AG09309 (cell line): ENCODE measurements at places on chromosomes 3 and 15.

GRCh38 chr15:34693053-34693744 lies 61.6 kb downstream of the GJD2 start:
- no peak for DNase-seq

DNA sequence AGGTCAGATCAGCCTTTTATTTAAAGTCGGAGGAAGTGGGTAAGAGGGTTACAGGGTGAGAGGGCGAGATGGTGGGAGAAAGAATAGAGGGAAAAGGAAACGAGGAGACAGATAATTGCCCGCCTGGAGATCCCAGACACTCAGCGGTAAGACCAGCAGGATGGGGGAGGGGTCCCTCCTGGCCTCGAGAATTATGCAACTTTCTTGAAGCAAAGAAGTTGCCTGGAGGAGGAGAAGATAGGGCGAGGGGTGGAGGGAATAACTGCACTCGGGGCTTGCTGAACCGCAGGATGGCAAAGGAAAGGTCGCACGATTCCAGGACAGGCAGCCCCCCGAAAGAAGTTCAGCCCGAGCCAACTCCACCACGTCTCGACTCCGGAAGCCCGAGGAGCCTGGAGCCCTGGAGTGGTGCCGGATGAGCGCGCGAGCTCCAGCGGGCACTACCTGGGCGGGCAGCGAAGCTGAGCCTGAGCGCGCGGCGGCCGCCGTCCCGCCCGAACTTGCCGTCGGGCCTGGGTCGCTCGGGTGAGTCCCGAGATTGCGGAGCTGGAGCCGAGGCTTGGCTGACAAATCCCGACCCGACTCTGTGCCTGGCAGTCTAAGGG lies 402 bp downstream of the WWTR1 start:
- DNase-seq: no peak

GRCh38 chr15:74345051-74345450 lies 22.4 kb downstream of the CYP11A1 start:
- no peak for DNase-seq

DNA sequence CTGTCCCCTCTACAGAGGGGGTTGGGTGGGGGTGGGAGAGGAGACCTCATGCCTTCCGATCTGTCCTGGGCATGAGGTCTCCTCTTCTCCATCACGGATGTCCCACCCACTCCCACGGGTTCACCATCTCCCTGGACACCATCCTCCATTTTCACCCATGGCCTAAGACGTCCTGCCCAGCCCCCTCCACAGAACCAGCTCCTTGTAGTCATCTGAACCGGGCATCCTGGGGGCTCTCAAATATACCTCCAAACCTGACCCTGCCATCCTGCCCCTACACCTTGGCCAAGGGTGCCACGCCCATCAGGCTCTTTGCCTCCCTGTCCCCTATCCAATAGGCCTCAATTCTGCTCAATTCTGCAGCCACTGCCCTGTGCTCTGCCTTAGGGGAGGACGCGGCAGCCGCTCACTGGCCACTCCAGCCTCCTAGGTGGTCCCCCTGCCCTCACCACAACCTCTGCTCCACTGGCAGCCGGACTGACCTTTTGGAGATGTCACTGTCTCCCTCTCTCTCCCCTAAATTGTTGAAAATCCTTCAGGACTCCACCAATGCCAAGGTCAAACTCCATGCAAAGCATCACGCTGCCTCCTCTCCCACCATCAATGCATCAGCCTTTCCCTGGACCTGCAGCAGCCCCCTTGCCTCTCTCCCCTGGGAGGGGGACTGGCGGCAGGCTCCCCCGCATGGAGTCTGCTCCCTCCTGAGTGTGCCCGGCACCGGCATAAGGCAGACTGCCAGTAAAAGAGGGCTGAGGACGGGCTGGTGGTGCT lies 9.4 kb upstream of the ANPEP start:
- no peak for DNase-seq

- no peak for DNase-seq
Observed at GRCh38 chr3:195255571-195256501, 15.1 kb downstream of the XXYLT1 start.

DNA sequence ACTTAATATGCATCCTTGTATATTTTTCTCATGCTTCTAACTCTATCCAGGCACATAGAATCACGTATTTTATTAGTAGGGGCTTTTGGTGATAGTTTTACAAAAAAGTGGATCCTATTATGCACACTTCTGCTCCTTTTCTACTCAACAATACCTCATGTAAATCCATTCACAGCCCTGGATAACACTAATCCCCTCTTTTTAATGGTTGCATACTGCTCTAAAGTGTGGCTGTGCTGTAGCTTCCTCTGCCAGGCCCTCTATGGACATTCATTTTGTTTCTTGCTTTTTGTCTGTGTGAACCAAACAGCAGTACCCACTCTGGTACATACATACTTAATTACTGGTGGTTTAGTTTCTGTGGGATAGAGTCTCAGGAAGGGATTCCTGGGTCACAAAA lies 51.3 kb upstream of the SCAANT1 start:
- DNase-seq: no peak

- no peak for DNase-seq
Observed at GRCh38 chr15:43735416-43735815, 10.8 kb upstream of the PDIA3 start.

DNA sequence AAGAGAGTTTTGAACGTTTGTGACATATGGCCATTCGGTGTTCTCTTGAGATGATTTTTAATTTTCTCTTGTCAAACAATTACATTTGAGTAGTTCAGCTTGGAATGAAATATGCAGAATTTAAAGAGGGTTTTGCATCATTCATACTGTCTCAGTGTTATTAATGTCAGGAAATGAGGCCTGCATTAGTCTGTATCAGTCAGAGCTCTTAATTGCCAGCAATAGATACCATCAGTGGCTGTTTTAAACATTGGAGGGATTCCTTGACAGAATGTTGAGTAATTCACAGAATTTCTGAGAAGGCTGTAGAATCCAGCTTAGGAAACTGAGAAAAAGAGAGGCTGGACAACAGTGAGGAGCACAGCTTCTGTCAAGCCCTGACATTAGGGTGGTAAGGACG lies 722.0 kb downstream of the NR2F2 start:
- no peak for DNase-seq

- no peak for DNase-seq
Observed at GRCh38 chr3:141108039-141108438, 56.9 kb downstream of the SPSB4 start.

- no peak for DNase-seq
Observed at GRCh38 chr15:49248291-49248690, 78.2 kb downstream of the GALK2 start.

GRCh38 chr15:40272485-40273056 lies 10.3 kb downstream of the ANKRD63 start:
- DNase-seq: no peak

- DNase-seq: no peak
Observed at GRCh38 chr3:43758592-43759225, 68.0 kb downstream of the ABHD5 start.

GRCh38 chr15:59994526-59994887 lies 9.6 kb upstream of the FOXB1 start:
- DNase-seq: no peak

GRCh38 chr3:5644773-5645670 lies 457.5 kb downstream of the EDEM1 start:
- no peak for DNase-seq

GRCh38 chr3:139074565-139075115 lies 29.9 kb upstream of the PRR23C start:
- no peak for DNase-seq

DNA sequence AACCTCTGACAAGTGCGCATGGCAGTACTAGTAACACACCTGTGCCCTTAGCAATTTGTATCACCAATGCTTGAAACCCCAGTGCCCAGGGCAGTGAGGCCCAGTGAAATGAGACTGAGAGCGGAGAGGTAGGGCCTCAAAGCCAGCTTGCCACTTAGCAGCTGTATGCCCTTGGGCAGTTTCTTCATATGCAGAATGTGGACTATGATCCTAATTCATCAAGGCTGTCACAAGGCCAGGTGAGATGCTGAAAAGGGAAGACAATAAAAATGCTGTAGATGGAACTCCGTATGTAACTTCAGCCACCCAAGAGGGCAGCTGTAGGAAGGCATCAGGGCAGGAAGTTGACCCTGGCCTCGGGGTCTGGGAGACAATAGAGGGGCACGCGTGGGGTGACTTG lies 74.4 kb downstream of the KY start:
- DNase-seq: no peak

DNA sequence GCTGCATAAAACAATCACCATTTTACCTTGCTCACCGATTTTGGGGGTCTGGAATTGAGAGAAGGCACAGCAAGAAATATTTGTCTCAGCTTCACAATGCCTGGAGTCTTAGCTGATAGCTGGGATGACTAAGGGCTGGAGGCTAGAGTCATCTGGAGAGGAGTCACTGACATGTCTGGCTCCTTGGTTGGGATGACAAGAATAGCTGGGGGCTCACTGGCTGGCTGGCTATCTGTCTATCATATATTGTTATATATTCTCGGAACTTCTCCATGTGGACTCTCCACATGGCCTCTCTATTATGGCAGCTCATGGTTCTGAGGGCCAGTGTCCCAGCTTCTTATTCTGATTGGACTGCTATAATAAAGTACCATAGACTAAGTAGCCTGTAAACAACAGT lies 20.0 kb upstream of the TRIM71 start:
- DNase-seq: no peak

GRCh38 chr3:68483601-68484000 lies 448.7 kb downstream of the TAFA4 start:
- no peak for DNase-seq

GRCh38 chr3:47444103-47444502 lies 31.6 kb downstream of the SCAP start:
- DNase-seq: no peak

DNA sequence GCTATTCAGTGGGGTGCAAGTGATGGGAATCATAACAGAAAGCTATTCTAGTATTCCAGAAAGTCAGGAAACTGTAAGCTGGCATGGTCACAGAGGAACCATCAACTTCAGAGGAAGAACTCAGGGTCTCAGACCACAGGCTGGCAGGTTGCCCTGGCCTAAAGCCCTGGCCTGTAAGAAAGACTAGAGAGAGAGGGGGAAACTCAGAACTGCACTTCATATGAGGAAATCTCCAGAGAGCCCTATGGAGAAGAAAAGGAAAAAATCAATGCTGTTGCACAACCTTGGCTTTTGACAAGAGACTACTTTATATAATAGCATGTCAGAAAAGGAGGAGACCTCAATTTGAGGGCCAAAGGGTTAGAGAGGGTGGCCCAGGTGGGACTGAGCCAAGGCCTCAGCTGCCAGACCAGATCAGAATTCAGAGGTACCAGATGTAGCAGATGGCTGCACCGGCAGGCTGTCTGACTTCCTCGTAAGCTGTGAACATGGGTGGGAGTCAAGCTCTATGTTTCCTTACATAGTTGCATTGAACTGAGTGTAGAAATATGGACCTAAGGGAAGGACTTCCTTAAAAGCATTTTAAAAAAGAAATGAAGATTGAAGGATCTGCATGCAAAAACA lies 333.8 kb downstream of the PDCD6IP start:
- DNase-seq: no peak

DNA sequence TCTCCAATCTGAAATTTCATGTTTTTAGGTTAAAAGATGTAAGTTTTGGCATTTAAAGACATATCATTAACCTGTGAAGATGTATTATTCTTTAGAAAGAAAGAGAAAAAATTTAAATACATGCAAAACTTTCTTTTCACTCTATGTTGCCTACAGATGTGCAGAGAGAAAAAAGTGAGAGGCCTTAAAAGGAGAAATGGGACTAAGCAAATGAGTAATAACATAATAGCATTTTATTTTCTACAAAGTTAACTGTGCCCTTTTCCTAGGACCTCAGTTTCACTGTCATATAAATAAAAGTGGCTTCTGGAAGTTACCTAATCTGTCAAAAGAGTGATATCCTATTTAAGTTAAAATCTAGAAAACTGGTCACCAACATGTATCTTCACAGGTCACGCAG lies 16.1 kb downstream of the DAZL start:
- no peak for DNase-seq

GRCh38 chr3:191802671-191803070 lies 341.7 kb downstream of the PYDC2 start:
- DNase-seq: no peak
